ENCODE measurements at places on chromosomes 5 and 9.
A peak's percentile ranks its signal among the peaks of the same experiment; 100 is the strongest.

DNA sequence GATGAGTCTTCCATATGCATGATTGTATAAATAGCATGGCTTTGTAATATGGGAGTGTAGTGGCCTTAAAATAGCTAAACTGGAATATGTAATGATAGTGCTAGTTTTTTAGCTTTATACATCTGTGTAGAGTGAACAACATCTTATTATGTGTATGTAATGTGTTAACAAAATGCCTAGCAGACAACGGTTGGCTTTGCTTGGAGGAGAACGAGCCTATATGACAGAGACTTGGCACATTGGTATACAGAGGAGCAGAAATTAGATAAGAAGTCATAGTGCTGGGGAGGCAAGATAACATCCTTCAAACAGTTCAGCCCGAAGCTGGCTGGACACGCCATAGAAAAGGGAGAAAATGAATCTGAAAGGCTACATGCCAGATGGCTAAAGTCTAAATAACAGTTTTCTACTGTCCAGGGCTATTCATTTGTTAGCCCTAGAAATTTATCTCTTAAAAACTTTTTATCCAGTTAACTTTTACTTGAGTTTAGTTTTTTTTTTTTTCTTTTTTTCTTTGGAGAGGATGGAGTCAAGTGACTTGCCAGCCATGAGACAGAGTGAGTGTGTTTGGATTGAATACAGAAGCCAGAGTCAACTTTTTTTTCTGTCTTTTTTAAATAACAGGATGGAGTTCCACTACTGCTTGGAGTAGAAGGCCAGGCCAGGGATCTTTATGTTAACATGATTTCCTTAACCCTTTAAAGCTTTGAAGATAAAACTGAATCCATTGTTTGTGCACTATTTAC lies 214.4 kb upstream of the ACTBL2 start:
- no peak for DNase-seq

DNA sequence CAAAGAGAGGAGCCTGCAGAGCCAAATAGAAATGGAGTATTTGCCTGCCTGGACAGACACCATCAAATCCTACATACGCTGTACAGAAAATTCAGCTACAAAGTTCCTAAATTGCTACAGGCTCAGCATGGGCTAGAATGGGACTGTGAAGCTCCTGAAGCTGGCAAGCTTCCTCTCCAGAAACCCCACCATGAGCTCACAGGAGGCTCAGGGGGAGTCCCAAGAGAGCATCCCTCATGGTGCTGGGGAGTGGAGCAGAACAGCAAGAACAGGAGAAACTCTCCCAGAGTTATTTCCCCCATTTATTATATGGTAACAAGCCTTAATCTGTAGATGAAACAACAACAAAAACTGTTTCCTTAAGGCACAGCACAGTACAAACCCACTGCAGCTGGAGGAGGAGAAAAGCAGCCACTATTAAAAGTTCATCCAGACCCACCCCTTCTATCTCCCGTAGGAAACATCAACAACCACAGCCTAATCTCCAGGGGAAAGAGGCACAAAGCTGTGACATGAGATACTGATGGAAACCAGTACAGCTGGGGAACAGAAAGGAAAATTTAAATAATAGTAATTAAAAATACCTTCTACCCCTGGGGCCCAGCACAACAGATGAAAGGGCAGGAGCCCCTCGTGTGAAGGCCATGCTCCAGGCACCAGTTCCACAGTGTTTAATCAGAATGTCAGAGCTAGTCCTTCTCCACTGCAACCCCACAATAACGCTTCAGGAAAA lies 548.5 kb downstream of the MTRR start:
- DNase-seq: no peak

- DNase-seq: no peak
These were observed 608.1 kb upstream of the ADAMTS16 start for GRCh38 chr5:4531756-4532704.

GRCh38 chr5:320524-321229 lies 837 bp upstream of the AHRR start:
- DNase-seq: no peak

- peak; percentile 71 for DNase-seq
These were observed 82.5 kb downstream of the ESM1 start for GRCh38 chr5:54902791-54903473.

GRCh38 chr9:80156756-80157472 lies 585.1 kb downstream of the TLE4 start:
- peak; percentile 4 for DNase-seq

- DNase-seq: no peak
These were observed 14.6 kb downstream of the FGF1 start for GRCh38 chr5:142671266-142671665.

Measured in fibroblast of gingiva (primary cell).